ENCODE measurements at places on chromosomes 4 and X.

DNA sequence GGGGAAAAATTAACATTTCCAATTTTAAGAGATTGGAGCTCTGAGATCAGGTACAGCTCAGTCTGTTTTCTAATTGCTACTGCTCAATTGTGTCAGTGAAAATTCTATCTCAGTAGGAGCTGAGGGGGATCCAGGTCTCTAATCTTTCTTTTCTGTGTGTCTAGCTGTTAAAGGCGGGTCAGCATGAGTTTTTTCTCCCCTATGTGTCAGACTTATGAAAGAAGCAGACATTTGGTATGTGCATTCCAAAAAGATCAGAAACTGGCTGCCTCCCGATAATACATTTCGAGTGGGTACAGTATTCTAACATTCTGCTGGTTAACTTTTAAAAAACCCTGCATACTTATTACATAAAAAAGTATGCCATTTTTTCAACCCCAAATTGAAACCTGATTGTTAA, 72.4 kb downstream of the PCDH7 start:
- no peak for DNase-seq

GRCh38 chr4:139779691-139780090, 114.1 kb downstream of the MGST2 start:
- no peak for DNase-seq

DNA sequence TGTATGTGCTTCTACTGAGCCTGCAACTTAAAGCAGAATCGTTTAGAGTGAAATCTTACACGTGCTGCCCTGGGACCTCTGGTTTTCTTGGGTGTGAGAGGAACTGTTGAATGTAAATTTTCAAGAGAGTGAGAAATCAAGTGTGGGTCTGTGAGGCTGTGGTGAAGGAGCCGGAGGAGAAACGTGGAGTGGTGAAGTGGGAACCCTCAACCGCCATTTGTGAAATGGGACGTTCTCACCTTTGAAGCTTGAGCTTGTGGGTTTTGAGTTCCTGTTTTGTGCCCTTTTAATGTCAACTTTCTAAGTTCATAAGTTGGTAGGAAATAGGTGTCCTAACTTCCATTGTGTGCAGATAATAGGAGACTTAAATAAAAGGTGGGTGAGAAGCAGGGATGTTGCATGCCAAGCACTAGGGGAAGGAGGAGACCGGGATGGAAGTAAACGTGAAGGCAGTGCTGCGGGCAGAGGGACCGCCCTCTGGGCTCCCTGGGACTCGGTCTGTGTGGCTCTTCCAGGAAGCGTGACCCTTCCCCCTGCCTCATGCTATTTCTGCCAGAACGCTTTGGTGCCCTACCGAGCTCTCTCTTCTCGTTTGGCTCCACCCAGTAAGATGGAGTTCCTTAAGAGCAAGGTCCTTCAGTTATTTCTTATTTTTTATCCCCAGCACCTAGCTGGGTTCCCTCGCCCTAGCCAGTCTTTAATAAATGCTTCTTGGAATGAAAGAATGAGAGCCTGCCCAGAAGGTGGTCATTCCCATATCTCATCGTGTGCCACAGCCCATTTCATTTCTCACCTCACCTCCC, 56.0 kb downstream of the TMEM131L start:
- DNase-seq, result no peak

- DNase-seq, result no peak
These were observed 150.8 kb downstream of the FRAS1 start for GRCh38 chr4:78207951-78208350.

- DNase-seq, result no peak
These were observed 362.2 kb downstream of the PDGFC start for GRCh38 chr4:156609421-156609820.

- DNase-seq, result no peak
These were observed 12.2 kb downstream of the SPOCK3 start for GRCh38 chr4:167222099-167222498.

GRCh38 chrX:71095981-71096759, 519 bp downstream of the FOXO4 start:
- peak; percentile 34 for DNase-seq

- DNase-seq, result no peak
These were observed 7.9 kb upstream of the KLF3 start for GRCh38 chr4:38656111-38656510.

- no peak for DNase-seq
These were observed 44.5 kb upstream of the RASGEF1B start for GRCh38 chr4:81516241-81516640.

- no peak for DNase-seq
These were observed 559 bp downstream of the SLC9A7 start for GRCh38 chrX:46758163-46758955.

Data from H54 (cell line).